ENCODE measurements at places on chromosomes 16 and 17.

DNA sequence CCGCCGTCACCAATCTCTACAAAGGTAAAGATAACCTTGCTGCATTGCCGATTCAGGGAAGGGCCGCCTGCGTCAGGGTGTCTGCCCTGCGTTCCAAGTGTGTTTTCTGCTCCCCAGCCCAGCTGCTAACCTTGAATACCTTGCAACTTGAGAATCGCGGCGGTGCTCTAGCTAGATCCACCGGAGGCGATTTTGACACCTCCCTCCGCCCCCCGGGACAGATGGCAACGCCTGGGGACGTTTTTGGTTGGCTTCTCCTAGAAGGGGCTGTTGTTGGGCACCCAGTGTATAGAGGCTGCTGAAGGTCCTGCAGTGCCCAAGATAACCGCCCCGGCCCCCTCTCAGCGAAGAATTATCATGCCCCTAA is 1.5 kb downstream of the HAPSTR1 start:
- no peak for DNase-seq

- no peak for DNase-seq
Observed at GRCh38 chr17:80844418-80844990, 147.1 kb upstream of the CHMP6 start.

DNA sequence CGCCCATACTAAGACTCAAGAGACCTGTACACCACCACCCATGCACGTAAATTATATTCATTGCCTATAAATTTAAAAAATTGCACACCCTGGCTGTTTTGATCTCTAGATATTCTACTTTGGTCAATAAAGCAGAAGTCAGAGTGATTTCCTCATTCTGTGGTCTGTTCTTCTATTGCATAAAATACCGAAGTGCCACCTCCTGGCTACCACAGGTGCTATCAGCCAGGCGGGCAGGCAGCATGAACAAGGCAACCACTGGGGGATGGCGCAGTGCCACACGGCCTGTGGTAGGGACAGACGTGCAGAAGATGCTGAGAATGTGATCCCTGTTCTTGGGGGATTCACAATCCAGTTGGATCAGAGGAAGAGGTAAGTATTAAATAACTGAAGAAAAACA is 122.3 kb downstream of the CDK5R1 start:
- no peak for DNase-seq

DNA sequence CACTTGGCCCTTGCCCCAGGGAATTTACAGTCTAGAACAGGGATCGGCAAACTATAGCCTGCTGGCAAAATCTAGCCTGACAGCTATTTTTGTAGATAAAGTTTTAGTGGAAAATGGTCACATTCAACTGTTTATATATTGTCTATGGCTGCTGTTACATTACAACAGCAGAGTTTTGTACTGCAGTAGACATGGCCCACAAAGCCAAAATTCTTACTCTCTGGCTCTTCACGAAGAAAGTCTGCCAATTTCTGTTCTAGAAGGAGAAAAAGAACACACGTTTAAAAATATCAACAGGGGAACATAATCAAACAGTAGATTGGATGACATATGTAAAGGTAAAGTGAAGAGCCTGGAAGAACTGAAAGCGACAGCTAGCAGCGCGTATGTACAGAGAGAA is 33.2 kb upstream of the CCDC182 start:
- no peak for DNase-seq

GRCh38 chr17:3918372-3919122 is 2.3 kb upstream of the P2RX1 start:
- DNase-seq = no peak
